ENCODE measurements at places on chromosomes 2 and 18.

GRCh38 chr2:135931776-135932443 lies 53.5 kb downstream of the DARS1 start:
- DNase-seq, result no peak

DNA sequence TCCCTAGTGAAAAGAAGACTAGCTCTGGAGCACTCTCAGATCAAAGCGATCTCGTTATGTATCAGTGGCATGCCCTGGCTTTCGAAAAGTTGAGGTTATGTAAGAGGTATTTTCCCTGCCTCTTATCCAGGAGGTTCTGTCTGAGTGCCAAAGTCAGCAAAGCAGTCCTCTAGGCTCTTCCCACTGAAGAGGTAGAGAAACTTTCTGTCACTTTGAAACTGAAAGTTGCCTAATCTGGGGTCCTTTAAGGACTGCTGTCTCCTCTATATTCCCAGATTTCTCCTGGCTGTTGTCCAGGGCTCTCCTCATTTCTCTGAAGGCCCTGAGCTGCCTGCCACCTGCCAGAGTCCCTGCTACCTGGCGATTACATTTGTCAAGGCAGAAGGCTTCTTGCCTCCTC lies 96.3 kb downstream of the B3GNT2 start:
- DNase-seq, result no peak

DNA sequence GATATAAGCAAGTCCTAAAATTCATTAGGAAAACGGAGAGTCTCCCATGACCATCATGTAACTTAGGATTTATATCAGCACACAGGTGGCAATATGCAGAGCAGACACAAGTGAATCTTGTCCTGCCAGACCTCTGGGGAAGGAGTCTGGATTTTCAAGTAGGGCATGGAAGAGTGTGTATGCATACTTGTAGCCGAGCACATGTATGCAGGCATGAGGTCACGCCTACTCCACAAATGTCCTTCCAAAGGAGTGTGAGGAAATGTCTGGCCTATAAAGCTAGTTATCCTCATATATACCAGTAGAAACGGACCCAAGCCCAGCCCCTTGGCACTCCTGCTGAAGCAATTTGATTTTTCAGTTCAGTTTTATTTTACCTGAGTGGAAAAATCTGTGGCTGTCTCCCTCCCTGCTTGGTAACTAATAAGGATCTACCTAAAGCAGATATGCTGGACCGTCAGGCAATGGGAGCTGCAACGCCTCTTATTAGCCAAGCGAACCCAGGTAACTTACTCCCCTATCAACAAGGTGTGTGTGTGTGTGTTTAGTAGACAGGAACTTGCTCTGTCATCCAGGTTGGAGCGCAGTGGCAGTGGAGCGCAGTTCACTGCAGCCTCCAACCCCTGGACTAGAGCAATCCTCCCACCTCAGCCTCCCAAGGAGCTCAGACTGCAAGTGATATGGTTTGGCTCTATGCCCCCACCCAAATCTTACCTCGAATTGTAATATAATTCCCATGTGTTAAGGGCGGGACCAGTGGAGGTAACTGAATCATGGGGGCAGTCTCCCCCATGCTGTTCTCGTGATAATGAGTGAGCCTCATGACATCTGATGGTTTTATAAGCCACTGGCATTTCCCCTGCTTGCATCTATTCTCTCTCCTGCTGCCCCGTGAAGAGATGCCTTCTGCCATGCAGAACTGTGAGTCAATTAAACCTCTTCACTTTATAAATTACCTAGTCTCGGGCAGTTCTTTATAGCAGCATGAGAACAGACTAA lies 2.8 kb downstream of the STAT1 start:
- no peak for DNase-seq

- no peak for DNase-seq
These were observed 99.3 kb downstream of the COPS8 start for GRCh38 chr2:237184919-237185552.

GRCh38 chr2:30666266-30666874 lies 140.9 kb downstream of the CAPN13 start:
- DNase-seq, result no peak

GRCh38 chr2:73075477-73076373 lies 4.2 kb upstream of the SFXN5 start:
- DNase-seq, result no peak

DNA sequence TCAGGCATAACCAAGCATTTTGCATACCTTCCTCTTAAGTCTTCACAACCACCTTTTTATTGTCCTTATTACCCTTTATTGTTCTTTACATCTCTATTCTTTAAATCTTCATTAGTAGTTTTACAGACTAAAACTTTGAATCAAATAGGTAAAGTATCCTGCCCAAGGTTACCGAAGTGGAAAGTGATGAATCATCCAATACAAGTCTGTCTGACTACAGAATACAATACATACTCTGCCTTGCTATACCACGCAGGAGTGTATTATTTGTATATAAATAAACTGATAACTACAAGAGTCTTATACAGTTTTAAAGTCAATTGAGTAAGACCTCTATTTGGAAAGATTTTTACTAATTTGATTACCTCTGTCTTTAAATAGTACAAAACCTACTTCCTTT lies 196.0 kb downstream of the ZEB2 start:
- DNase-seq, result no peak

GRCh38 chr2:150076281-150076680 lies 411.2 kb downstream of the RND3 start:
- no peak for DNase-seq

DNA sequence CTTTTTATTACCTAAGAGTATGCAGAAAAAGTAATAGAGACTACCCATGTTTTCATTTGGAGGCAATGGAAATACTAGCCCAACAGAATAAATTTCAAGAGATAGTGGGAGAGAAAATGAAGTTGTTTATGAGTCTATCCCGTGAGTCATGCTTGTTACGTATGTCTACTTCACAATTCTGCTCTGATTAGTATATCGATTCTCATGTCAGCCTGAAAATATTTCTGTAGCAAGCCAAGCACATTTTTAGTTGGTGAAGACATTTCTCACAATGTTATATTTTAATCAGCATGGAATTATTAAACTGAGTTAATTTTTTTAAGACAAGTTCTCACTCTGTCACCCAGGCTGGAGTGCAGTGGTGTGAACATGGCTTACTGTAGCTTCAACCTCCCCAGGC lies 346.1 kb downstream of the RPRM start:
- DNase-seq, result no peak

DNA sequence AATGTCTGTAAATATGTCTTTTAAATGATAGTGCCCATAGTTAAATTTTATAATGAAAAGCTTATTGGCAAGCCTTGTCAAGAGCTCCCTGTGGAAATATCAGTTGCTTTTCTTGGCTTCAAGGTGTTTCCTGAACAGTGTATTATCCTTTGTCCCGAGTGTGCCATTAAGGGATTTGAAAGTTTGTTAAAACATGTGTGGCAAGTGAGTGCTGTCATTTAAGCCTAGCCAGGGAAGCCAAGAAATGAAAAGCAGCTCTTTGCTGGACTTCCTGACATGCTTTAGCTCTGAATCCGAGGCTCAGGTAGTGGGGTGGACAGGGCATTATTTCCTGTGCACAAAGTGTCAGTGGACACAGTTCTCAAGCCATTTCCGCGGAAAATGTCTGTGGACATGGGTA lies 111.5 kb downstream of the DIS3L2 start:
- DNase-seq, result no peak

DNA sequence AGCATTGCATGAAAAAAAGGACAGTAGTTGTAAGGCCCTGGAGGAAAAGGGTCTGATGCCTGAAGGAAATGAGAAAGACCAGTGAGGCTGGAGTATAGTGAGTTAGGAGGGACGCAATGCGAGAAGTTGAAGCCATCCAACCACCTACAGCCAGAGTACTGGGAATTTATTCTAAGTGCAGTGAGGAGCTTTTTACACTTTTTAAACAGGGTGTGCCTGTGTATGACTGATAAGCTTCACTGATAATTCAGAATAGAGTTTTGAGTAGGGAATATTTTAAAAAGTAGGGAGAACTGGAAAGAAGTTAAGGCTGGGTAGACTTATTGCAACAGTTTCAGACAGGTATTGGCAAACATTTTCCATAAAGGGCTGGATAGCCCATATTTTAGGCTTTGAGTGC lies 35.9 kb upstream of the CCDC85A start:
- DNase-seq, result no peak

- DNase-seq, result no peak
These were observed 139.6 kb upstream of the PELI1 start for GRCh38 chr2:64283641-64284361.

DNA sequence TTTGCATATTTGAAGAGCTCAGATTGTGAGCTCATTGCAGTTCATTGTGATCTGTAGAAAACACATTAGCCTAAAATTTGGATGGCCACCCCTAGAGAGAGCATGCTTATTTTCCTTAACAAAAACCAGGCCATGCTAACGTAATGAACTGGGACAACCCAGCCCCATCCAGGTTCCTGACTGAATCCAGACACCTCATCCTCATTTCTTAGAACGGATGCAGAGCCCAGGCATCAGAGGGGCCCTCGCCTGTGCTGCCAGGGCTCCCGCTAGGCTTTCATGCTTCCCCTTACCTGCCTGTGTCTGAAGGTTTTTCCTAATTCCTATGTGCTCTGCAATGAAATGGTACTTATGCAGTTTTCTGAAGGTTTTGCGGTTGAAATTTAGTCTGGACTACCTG lies 171.1 kb downstream of the CCDC102B start:
- no peak for DNase-seq

DNA sequence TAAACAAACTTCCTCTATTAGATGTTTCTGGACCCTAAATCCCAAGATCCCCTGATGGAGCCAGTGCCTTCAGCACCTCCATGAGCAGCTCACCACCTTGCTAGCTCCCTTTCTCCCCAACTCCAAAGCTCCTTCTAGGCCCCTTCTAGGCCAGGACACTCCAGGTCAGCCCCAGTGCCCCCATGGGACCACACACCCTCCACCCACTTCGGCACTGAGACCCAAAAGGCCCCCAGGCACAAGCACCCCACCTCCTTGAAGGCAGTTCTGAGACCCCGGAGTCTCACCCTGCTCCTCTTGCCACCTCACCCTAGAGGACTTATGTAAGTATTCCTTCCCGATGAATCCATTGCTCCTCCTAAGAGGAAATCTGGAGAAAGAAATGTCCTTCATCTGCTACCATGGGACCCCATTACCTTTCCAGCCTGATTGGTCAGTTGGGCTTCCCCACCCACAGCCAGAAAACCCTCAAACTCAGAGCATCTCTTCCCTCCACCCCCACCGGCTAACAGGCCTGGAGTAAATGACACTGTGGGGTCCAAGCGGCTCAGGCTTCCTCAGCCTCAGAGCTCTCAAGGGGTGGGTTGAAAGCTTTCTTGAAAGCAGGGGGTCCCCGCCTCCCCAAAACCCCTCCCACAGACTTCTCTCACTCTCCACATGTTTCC lies 9.8 kb upstream of the ARMC9 start:
- DNase-seq, result no peak

DNA sequence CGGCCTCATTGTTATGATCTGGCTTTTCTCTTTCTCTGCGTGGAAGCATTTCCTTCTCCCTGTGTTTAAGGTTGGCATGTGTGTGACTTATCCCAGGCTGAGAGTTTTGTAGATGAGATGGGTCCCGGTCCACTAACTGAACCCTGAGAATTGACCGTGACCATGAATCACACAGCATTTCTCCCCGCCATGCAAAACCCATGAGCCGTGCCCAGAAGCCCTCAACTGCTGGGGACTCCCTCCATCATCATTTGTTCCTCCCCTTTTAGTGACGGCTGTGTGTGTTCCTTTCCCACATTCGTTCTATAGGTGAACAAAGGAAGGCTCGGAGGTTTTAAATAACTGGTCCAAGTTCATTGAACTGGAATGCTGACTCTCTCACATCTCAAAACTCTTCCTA lies 30.1 kb upstream of the TXNDC2 start:
- DNase-seq, result no peak

- DNase-seq, result no peak
These were observed 20.4 kb downstream of the FAM178B start for GRCh38 chr2:96965781-96966514.

DNA sequence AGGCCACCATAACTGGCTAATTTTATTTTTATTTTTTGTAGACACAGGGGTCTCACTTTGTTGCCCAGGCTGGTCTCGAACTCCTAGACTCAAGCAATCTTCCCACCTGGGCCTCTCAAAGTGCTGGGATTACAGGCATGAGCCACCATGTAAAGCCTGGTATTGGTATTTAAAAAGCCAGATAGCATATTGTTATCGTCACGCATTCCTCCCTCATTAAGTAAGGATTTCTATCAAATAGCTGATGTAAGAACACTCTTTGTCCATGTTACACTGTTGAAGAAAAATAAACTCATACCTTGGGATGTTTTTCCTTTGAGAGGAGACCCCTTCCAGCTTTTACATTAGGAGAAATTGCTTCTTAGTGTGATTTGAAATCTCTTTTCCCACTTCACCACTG lies 39.2 kb upstream of the DARS1 start:
- DNase-seq, result no peak

Measured in NCI-H524 (cell line).